ENCODE measurements at places on chromosomes 4 and X.

DNA sequence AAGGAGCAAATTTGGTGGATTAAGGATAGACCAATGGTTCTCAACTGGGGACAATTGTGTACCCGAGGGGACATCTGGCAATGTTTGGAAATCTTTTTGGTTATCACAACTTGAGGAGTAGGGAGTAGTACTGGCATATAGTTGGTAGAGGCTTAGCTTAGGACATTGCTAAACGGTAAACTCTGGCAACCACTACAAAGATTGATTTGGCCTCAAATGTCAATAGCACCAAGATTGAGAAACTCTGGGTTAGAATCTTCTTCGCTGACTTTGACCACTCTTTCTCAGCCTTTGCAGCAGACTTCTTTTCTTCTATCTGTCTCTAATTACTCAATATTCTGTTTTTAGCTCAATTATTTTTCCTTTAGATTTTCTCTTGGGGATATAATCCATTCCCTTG, 1.5 kb upstream of the NBDY start:
- DNase-seq: no peak

GRCh38 chr4:40750461-40751258, 905 bp downstream of the NSUN7 start:
- DNase-seq: no peak

DNA sequence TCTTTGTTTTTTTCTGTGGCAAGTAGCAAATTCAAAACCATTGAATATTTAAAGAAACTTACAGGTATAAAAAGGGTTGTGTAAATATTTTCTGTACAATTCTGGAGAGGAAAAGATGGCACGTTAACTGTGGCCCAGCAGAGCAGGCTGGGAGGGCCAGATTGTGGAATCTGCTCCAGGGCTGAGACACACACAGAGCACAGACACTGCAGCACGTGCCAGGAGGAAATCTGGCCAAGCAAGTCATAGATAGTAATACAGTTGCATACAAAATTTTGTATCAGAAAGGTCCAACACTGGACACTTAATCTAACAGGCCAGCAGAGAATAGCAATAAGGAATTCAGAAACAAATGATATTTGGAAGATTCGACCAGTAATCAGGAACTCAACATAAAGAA, 763.7 kb downstream of the PDHA2 start:
- no peak for DNase-seq

GRCh38 chr4:186946136-186946535, 222.5 kb upstream of the FAT1 start:
- DNase-seq: no peak

- DNase-seq: no peak
These were observed 29.1 kb upstream of the TRO start for GRCh38 chrX:54891573-54891972.

DNA sequence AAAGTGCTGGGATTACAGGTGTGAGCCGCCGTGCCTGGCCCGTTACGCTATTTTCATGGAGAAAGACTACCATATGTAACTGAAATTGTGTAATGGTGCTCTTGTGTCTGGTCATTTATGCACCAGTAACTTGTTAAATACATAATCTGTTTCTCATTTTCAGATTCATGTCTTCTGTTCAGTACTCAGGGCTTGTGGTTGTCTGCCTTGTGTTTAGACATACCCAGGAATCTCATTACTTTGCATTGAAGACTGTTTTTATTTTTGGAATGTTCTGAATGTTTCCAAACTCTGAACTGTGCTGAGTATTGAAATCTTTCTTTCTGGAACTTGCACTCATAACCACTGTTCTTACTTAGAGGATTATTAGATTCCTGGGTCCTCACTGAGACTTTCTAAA, 52.8 kb downstream of the PDLIM5 start:
- DNase-seq: no peak

DNA sequence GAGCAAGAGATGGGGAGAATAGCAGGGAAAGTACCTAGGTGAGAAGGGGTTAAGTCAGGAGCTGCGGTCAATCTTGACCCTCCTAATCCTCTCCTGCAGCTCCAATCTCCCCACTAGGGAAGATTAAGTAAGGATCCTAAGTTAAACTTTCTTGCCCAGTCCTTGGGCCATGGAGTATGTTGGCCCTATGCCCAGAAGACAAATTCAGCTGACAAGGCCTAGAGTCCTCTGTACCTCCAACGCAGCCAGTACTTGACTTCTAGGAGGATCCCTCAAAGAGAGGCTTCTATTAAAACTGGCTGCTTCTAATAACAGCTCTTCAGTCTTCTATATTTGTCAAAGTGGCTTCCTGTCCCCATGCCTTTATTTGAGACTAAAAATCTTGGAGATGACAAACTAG, 1.4 kb downstream of the CLDN2 start:
- no peak for DNase-seq
